A172 (cell line): ENCODE measurements at places on chromosomes 2 and 18.

GRCh38 chr18:56309104-56309503, 329.3 kb downstream of the TXNL1 start:
- no peak for DNase-seq

DNA sequence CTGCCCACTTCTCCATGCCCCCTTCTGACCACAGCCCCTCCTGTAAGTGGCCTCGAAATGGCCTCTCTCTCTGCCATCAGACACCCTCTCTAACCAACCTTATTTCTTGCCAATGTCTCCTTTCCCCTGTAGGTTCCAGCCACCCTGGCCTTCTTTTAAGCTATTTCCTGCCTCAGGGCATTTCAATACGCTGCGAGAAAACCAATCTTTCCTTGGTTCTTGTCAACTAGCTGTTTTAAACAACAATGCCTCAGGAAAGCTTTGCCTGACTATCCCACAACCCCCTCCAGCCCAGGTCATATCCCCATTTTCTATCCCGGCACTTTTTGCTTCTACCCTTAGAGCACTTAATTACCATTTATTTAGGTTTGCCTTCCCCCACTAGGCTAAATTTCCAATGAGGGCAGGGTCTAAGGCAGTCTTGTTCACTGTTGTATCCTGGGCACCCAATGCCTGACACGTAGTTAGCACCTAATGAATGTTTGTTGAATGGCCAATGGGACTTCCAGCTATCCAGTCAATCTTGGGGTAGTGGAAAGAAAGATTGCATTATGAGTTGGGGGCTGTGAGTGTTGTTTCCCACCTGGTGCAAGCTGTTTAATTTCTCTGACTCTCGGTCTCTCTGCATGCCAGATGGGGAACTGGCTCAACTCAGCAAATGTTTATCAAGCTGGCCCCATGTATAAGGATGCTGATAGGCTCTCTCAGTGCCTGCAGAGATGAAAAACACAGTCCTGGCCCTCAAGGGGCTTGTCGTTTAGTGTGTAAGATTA, 291.2 kb downstream of the SRBD1 start:
- DNase-seq: no peak

DNA sequence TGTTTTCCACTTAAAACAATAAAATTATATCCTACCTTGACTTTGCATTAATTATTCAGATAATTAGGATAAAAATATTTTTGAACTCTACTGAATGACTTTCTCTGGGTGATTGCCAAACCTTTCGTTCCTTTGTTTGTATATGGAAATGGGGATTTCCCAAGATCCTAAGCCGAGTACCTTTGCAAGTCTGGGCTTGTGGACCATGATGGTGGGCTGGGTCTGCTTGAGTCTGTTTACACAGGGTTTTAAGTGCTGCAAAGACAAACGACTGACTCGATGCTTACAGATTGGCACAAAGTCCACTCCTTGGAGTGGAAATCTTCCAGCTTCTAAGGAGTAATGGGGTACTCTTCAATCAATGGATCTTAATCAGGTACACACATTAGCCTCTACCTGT, 659.5 kb downstream of the TSN start:
- no peak for DNase-seq

DNA sequence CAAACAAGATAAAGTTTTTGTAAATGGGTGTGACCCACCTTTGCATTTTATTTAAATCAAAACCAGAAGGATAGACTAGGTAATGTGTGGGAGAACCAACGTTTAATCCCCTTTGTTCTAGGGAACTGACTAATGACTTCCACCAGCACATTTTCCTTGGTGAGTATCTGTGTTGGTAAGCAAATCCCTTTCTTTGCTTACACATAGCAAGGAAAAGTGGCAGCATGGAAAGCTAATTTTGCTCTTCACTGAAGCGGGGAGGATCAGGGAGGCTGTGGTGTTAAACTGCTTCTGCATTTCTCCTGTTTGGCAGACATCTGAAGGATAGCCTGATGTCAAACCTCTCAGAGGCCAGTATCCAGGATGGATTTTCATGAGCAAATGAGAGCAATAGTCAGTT, 331.1 kb downstream of the PTPRM start:
- no peak for DNase-seq

- DNase-seq: no peak
These were observed 1037.2 kb upstream of the ACVR2A start for GRCh38 chr2:146807568-146808168.

DNA sequence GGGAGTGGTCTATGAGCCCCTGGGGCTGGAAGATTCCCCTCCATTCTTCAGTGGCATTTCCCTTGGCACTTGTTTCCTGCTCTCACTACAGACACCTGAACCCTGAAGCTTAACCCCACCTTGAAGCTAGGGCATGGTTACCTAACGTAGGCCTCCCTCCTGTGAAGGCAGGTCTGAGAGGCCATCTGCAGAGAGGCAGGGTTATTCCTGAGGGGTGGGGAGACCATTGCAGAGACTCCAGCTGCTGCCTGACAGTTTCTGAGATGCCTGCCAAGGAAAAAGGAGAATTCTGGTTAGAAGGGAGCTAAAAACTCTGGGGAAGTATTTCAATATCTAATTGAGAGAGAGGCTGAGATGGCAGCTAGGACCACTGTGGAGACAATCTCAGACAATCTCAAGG, 119.3 kb upstream of the NDUFV2 start:
- no peak for DNase-seq

- no peak for DNase-seq
These were observed 56.3 kb upstream of the HPCAL1 start for GRCh38 chr2:10246370-10246769.

DNA sequence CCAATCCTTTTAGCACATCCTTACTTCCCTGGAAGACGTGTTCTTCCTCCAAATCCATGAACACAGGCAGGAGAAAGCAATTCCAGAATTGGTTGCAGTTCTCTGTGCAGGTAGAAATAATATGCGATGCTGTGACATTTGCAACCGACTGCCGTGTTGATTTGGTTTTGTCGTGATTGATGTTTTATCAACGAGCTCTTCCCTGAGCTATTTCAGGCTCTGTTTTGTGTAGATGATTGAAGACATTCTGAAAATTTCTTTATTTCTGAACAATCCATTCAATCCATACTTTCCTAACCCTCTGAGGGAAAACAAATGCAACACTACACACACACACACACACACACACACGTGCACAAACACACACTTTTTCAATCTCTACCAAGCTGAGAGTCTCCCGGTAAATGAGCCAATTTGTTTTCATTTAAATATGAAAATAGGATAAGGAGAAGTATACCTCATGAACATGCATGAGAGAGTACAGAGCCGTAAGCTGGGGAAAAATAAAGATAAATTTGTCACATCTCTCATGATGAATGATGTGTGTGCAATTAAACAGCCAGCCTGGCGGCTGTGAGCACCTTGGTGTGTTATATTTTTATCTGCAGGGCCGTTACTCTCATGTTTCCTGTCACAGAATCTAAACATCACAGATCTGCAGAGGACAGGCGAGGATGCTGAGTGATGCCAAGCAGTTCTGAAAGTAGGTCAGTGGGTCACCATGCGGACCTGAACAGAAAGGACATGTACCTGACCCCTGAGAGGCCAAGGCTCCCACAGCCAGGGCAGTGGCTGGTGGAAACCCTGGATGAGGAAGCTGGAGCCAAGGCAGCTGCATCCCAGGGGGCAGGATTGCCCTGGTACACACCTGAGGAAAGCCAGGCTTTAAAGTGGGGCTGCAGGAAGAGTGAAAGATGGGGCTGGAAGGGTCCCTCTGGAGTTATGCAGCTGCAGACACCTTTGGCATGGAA, 64.8 kb downstream of the PDCL3 start:
- DNase-seq: no peak

DNA sequence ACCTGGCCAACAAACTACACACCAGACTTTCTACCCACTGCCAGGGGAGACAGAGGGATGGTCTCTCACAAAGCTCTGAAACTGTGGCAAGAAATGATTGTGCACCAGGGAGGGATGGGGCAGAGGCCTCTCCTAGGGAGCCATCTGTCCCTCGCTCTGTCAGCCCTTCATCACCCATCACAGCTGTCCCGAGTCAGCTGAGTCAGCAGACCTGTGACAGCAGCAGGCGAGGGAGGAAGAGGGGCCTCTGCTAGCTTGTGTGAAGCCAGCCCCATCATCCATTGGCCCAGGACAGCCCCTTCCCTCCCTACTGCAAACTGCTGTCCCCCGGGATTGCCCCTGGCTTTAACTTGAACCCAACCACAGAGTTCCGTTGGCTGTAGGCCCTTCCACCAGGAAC, 5.0 kb downstream of the SH2D6 start:
- DNase-seq: no peak

DNA sequence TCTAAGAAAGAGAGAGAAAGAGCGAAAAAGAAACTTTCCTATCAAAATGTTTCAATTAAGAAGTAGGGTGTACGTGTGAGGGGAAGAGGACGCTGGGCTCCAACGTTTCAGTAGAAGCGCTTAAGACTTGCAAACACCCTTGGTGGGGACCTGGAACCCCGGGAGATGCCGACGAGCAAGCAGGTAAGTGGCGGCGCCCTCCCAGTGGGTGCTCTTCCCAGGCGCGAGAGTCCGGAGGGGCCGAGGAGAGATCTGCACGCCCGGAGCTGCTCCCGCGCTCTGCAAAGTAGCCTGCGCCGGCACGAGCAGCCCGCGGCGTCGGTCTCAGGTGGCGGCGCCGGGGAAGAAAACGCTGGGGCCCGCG, 678 bp upstream of the OTX1 start:
- DNase-seq: peak; percentile 32

DNA sequence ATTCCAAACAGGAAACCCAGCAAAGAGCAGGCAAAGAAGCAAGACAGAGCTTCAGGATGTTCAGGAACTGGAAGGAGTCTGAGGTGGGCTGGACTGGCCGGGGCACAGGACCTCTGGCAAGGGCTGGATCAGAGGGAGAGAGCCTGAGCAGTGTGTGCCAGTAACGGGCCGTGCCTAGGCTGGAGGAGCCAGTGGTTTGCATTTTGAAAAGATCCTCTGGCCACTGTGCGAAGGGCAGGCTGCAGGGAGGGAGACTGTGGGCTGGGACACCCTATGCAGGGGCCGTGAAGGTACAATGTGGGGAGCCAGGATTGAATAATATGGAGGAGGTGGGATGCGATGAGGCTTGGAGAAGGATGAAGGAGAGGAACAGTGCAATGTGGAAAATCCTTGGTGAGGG, 6.2 kb upstream of the SDC1 start:
- DNase-seq: no peak

GRCh38 chr18:46156124-46156745, 52.0 kb downstream of the HAUS1 start:
- no peak for DNase-seq

- peak; percentile 32 for DNase-seq
These were observed 803 bp upstream of the FIGN start for GRCh38 chr2:163736433-163737189.

- DNase-seq: no peak
These were observed 32.8 kb downstream of the LPIN2 start for GRCh38 chr18:2979871-2980790.

GRCh38 chr2:102437122-102437521, 14.2 kb downstream of the IL18RAP start:
- DNase-seq: no peak

DNA sequence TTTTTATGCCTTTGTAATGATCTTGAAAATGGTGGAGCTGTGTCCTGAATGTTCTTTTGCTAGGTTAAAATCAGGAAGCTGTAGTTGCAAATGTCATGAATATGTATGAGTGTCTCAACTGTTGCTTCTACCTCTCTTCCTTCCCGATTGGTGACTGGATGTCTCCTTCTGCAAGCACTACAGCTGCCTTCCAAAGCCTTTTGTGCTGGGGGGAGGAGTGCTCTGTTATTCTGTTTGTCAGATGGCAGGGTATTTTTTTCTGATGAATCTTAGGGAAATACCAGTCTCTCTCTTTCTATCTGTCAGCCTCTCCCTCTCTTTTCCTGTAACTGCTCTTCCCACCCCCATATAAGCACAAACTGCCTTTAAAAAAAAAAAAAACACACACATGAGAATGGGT, 1396.3 kb upstream of the CELF4 start:
- no peak for DNase-seq

DNA sequence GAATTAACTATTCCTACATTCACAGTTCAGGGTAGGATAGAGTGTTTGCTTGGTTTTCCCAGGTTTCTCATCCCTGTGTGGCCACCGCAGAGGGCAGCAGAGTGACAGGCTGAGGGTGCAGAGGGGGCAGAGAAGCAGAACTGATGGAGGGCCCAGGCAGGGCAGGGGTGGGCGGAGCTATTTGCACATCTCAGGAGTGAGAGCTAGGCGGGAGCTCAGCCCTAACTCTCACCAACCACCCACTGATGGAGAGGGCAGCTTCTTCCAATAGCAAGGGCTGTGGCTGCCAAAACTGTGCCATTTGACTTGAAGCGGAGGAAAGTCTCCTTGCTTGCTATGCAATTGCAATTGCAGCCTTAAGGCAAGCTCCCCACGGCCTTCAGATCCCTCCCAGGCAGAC, 12.0 kb upstream of the DARS1 start:
- no peak for DNase-seq

GRCh38 chr2:101474731-101475384, at the start of gene RFX8:
Gene RFX8, minus strand, starts transcription at chr2:101475112. Its CDS starts 8,264 bp downstream, at chr2:101466848.
- DNase-seq: no peak

DNA sequence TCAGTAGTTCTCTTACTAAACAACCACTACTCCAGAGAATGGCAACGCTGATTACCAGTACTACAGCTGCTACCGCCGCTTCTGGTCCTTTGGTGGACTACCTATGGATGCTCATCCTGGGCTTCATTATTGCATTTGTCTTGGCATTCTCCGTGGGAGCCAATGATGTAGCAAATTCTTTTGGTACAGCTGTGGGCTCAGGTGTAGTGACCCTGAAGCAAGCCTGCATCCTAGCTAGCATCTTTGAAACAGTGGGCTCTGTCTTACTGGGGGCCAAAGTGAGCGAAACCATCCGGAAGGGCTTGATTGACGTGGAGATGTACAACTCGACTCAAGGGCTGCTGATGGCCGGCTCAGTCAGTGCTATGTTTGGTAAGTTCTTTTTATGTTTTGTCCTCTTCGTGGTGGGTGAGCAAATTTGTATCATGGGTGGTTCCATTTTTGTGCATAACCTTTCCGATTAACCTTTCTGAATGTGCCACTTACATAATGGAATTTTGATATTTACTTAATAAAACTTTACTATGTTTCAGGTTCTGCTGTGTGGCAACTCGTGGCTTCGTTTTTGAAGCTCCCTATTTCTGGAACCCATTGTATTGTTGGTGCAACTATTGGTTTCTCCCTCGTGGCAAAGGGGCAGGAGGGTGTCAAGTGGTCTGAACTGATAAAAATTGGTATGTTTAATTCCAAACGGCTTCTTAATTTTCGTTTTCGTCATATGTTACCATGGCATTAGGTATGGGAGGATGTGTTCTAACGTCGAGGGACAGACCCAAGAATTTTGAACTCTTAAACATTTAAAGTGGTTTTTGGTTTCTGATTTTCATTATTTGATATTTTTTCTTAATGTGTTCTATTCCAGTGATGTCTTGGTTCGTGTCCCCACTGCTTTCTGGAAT, 1.3 kb downstream of the SLC20A1 start:
- no peak for DNase-seq

- no peak for DNase-seq
These were observed 1.7 kb upstream of the RFTN2 start for GRCh38 chr2:197677056-197677455.

GRCh38 chr2:176234940-176235339, 34.3 kb upstream of the MTX2 start:
- no peak for DNase-seq
